ENCODE measurements at places on chromosomes 5 and 9.

- no peak for DNase-seq
These were observed 73.5 kb upstream of the MEGF10 start for GRCh38 chr5:127216898-127217675.

- no peak for DNase-seq
These were observed 24.7 kb downstream of the GOLGA2 start for GRCh38 chr9:128250839-128251731.

DNA sequence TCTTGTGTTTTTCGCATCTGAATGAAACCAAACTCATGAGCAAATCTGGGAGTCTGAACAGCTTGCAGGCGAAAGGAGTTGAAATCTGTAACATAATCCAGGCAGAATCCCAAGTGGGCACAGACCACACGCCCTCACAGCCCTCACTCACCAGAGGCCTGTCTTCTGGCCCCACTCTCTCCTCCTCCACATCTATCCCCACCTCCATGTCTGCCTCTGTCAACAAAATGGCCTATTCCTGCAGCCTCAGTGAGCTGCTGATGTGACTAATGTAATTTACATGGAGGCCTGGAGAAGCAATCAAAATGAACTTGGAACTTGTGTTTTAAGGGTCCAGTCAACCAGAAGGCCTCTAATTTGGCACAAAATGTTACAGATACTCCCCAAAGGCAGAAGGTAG lies 136.6 kb downstream of the GNA14 start:
- no peak for DNase-seq

- no peak for DNase-seq
These were observed 52.1 kb upstream of the CCNG1 start for GRCh38 chr5:163385271-163385670.

- DNase-seq: no peak
These were observed 148.1 kb downstream of the PDE4D start for GRCh38 chr5:59745415-59745863.
